ENCODE measurements at places on chromosomes 2 and 18. TPM values are rescaled to one million over a fixed set of nuclear protein-coding genes. Genes with fewer than 3 reads are reported as not detected.

GRCh38 chr2:217853301-217853881, 149.4 kb downstream of the TNS1 start:
- DNase-seq = peak; percentile 82

GRCh38 chr2:71602115-71602495, 148.7 kb downstream of the DYSF start:
- no peak for DNase-seq

FBXO48 gene
- polyA plus RNA-seq = 1.4 TPM

GRCh38 chr18:13624563-13625237, 101.7 kb downstream of the FAM210A start:
- DNase-seq = no peak

- DNase-seq = peak; percentile 80
Measured at GRCh38 chr2:54618646-54619565, 104.6 kb upstream of the EML6 start.

GRCh38 chr2:26462511-26463243, 15.2 kb downstream of the OTOF start:
- DNase-seq = peak; percentile 38

GRCh38 chr2:154912215-154912614, 213.7 kb downstream of the KCNJ3 start:
- DNase-seq = no peak

- peak; percentile 65 for DNase-seq
Measured at GRCh38 chr2:8539743-8540551, 141.9 kb upstream of the ID2 start.

DNA sequence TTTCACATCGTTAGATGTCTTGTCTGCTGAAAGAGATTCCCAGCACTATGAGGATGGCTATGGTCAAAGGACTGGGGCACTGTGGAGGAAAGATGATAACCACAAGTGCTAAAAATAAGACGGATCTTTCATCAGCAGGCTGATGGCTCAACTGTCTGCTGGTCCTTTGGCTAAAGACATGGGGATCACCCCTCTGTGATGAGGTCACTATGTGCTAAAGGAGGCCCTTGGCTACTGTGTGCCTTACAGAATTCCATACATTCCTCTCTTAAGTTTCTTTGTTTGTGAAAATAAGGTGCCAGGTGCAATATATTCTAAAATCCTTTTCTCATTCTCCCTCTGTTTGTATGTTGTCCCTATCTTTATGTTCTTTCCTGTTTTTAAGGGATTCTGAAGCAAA, 39.7 kb upstream of the LYPD6 start:
- DNase-seq = no peak

- no peak for DNase-seq
Measured at GRCh38 chr2:232376713-232377112, 1.8 kb upstream of the ALPP start.

- DNase-seq = no peak
Measured at GRCh38 chr2:79936715-79937114, 367.8 kb downstream of the LRRTM1 start.

DNA sequence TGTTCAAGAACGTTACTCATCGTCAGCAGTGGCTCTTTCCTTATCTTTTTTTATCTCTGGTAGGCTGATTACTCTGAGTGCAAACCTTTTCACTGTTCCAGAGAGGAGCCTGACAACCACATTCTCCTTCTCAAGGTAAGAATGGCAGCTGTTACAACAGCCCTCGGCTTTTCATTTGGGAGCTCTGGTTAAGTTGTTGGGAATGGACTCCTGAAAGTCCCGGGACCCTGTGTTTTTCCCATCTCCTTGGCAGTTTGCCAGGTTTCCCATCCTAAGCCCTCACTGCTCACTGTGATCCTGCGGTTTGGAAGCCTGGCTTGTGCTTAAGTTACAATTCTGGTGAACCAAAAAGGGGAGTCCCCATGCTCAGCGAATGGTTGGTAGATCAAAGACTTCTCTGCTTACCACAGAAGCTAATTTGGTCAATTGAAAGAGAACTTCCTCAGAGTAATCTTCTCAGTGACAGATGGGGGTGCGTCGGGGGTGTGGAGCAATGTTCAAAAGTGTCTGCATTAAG, 122.3 kb downstream of the LYPD6B start:
- DNase-seq = no peak

- peak; percentile 33 for DNase-seq
Measured at GRCh38 chr18:48592540-48593171, 53.8 kb downstream of the CTIF start.
